ENCODE measurements at places on chromosomes 5 and 9.

DNA sequence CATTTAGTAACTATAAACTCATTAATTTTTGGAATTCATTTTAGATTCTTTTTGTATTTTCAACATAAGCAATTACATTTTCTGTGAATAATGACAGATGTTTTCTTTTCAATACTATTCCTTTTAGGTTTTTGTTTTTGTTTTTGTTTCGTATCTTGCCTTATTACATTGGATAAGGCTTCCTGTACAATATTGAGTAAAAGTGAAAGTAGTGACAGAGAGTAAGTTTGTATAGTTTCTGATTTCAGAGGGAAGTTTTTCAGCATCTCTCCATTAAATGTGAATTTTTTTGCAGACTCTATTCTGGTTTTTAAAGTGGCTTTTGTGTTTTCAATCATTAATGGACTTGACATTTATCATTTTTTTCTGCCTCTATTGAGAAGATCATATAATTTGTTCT, 12.8 kb upstream of the CAMK4 start:
- DNase-seq = no peak

- DNase-seq = no peak
These were observed 605 bp downstream of the CHSY3 start for GRCh38 chr5:129904667-129905472.

GRCh38 chr5:153629027-153629895, 138.8 kb downstream of the GRIA1 start:
- no peak for DNase-seq

DNA sequence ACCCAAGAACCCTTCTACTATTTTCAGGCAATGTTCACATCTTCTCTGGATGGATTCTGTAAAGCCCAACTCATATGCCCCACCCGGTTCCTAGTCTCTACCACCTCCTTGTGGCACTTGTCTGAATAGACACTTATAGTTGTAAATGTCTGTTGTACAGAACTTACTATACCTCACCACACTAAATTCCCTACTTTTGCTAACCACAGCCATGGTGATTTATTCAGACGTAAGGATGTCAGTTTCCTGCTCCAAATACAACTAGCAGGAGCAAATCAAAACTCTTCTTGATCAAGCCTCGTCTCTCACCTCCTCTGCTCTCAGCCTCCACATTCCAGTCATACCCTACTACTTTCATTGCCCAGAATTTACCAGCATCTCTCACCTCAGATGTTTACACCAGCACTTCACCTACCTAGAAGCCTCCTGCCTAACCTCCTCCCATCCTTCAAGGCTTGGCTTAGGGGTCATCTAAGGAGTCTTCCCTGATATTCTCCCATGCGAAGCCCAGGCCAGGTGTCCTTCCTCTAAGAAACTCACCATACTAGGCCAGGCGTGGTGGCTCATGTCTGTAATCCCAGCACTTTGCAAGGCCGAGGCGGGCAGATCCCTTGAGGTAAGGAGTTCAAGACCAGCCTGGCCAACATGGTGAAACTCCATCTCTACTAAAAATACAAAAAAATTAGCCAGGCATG, 75.5 kb downstream of the MAPKAP1 start:
- no peak for DNase-seq

DNA sequence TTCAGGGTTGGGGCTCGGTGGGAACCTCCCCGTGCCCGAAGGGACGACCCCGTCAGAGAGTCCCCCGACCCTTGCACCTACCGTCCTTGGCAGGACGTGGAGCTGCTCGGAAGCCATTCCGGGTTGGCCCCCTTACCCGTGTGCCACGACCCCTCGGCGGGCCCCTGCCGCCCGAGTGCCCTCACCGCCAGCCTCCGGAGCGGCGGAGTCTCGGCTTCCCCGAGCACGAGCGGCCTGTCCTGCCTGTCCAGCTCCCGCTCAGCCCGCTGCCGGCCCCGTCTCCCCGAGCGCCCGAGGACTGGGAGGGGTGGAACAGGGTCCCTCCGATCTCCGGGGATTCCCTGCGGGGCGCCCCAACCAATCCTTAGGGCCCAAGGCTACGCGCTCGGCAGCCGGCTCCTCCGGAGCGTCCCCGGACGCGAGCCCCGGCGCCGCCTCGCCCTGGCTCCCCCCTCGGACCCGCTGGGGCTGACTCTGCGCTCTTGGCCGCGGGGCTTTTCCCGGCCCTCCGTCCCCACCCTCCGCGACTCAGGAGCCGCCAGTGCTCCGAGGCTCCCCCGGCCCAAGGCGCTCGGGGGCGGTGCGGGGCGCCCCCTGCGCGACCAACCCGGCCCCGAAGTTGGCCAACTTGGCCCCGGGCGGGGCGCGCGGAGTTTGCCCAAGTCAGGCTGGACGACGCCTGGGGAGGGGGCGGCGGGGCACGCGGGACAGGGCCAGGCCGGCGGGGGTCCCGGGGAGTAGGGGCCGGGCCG, 654 bp downstream of the ADAMTS2 start:
- DNase-seq = no peak

DNA sequence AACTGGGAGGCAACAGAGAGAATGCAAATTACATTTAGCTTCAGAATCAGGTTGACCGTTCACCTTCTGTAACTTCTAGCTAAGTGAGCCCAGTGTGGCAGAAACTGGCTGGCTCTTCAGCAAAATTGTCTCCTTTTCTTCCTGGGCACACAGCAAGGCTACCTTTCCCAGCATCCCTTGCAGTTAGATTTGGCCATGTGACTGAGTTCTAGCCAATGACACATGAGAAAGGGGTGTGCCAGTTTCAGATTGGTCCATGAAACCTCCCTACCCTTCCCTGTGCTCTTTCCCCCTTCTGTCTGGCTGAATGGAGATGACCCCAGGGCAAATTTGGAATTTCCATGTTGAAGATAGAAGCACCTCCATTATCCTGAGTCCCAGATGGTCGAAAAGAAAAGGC, 72.5 kb upstream of the SMIM23 start:
- no peak for DNase-seq

GRCh38 chr5:8831854-8832253, 714.0 kb downstream of the SEMA5A start:
- no peak for DNase-seq

DNA sequence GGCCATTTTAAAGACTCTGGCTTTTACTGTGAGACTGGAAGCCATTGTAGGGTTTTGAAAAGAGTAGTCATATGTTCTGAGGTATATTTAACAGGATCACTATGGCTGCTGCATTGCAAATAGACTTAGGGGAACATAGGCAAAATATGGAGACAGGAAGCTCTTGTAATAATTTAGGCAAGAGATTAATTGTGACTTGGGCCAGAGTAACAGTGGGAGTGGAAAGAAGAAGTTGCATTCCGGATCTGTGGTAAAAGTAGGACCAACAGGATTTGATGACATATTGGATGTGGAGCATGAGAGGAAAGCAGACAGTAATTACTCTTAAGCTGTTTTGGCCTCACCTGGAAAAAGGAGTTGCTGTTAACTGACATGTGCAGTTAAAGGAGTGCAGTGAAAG, 85.6 kb downstream of the SMIM15 start:
- DNase-seq = no peak

DNA sequence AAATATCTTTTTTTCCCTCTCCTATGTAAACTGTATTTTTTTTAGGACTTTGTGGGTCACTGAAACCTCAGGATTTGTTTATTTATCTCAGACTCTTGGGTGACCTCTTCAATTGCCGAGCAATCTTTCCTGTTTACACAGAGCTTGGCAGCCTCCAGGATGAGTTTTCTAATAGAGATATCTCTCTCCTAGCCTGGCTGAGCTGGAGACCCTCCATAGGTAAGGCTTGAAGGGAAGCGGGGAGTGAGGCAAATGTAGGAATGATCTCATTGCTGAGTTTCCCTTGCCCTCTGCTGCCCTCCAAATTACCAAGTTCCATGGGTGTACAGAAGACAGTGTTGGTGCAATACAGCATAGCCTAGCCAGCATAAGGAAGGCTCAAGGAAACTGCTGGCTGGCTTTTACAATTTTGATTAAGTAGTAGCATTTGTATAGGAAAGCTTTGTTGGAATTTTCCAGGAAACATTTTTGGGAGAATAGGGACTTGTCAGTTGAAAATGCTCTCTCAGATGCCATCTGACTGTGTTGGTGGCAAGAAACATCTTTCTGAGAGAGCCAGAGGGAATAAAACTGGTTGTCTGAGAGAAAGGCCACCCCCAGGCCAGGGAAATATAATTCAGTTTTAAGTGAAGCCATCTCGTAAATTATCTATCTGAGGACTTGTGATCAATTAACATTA, 116.0 kb downstream of the NMUR2 start:
- no peak for DNase-seq

DNA sequence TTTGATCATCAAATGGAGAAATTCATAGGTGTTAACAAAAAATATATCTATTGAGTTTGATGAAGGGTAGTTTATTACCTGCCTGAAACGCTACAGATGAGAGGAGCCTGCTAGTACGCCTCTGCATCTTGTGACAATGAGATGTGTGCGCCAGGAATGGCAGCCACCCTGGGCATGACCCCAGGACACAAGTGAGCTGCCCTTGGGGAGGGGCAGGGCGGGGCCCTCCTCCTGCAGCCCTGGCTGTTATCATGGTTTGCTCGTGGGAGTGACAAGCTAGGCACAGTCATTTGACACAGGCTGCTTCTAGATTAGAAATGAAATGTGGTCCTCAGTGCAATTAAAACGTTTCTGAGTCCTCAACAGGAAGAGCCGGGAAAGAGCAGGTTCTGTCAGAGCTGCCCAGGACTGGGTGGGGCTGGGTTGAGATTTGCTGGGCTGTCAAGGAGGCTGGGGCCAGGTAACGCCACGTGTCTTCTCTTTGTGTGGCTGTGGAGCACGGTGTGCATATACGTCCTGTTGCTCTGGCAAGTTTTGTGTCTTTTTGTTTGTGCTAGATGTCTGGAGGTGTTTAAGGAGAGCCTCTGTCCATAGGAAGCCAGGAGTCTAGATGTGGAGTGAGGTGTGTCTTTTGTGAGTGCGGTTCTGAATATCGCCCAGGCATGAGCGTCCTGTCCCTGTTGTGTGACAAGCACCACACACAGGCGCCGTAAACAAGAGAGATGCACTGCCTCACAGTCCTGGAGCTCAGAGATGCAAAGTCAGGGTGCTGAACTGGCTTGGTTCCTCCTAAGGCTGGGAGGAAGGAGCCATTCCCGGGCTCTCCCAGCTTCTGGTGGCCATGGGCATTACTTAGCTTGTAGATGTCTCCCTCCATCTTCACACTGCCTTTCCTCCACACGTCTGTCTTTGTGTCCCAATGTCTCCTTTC, 129.0 kb upstream of the IRX4 start:
- no peak for DNase-seq

- DNase-seq = no peak
These were observed 27.4 kb downstream of the PPP2R2B start for GRCh38 chr5:146851133-146851532.

DNA sequence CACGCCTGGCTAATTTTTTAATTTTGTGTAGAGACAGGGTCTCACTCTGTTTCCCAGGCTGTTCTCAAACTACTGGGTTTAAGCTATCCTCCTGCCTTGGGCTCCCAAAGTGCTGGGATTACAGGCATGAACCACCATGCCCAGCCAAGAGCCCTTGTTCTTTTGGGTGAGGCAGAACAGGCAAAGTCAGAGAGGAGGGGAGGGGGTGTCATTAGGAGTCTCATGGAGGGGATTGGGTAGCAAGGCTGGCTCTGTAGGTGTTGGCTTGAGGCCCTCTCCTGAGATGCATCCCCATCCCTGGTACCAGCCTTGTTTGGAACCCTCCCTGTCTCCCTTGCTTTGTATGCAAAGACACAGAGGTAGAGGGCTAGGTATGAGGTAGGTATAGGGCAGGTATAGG, 24.1 kb downstream of the GSN start:
- no peak for DNase-seq

- no peak for DNase-seq
These were observed 43.6 kb upstream of the TNFSF15 start for GRCh38 chr9:114849450-114849849.

GRCh38 chr9:117697046-117697445, 7.2 kb upstream of the TLR4 start:
- DNase-seq = no peak

GRCh38 chr9:3397766-3398165, 128.0 kb downstream of the RFX3 start:
- DNase-seq = no peak

DNA sequence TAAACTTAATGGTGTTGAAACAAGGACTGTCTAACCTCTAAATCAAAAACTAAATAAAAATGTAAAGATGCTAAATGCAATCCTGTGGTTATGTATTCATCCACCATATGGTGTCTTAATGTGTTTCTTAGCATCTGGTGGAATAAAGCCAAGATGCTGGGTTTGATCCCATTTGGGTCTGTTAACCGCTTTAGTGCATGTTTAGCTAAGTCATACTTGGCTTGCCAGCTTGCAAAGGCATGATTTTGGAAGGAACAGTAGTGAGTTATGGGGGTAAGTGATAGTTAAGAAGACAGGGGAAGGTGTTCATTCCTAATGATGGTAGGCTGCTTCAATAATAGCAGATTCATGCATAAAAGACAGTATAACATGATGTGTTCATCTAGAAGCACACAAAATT, 139.0 kb upstream of the SLC27A6 start:
- no peak for DNase-seq

DNA sequence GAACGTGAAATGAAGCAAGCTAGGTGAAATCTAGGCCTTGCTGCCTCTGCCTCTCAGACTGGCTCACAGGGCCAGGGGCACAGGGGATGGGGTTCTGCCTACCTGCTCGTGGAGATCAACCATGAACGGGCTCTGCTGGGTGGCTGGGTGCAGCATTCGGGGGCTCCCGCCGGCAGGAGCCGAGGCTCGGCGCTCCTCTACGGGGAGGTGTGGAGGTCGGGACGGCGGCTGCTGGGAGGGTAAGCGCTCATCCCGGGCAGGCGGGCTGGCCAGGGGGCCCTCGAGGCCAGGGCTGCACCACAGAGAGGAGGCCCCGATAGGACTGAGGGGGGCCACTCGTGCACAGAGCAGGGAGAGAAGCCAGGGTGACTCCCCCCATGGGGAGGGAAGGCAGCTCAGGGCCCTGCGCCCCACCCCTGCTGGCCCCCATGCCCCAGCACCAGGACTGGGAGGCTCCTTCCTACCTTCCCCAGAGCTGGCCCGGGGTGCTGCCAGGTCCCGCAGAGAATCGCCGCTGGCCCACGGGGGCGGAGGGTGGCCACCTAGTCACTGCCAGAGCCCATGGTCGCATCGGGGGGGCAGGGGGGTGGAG, 5.2 kb downstream of the RNF44 start:
- DNase-seq = no peak

DNA sequence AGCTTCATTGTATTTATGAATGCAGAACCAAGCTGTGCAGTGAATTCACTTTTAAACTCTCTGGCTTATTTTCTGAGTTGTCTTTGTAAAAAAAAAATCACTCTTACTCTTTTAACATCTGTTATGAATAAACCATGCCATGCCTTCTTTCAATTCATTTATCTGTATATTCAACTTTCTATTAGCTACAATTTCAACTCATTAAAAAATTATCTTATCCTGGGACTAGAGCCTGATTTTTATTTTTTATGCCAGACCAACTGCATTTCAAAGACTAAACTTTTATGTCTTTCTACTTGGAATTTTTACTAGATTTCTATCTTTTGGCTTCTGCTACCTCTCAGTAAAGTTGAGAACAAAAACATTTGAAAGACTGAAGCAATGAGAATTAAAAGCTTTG, 342.7 kb downstream of the DEPDC1B start:
- no peak for DNase-seq

- DNase-seq = no peak
These were observed 46.8 kb upstream of the RNF130 start for GRCh38 chr5:180118391-180118791.

All from natural killer cell (primary cell).